Stimulated activated CD4-positive, alpha-beta T cell treated with anti-CD3 and anti-CD28 coated beads, Interleukin-2, amount 100 ng/mL, for 48 hours (primary cell): ENCODE measurements at places on chromosomes 13 and 19.

- no peak for DNase-seq
Observed at GRCh38 chr13:79402679-79403078, 3.4 kb downstream of the RBM26 start.

- no peak for DNase-seq
Observed at GRCh38 chr19:30621326-30621920, 249.2 kb downstream of the ZNF536 start.

- DNase-seq = no peak
Observed at GRCh38 chr19:17325133-17325532, 9.5 kb downstream of the ANO8 start.

- no peak for DNase-seq
Observed at GRCh38 chr19:3186160-3186688, 494 bp downstream of the NCLN start.

DNA sequence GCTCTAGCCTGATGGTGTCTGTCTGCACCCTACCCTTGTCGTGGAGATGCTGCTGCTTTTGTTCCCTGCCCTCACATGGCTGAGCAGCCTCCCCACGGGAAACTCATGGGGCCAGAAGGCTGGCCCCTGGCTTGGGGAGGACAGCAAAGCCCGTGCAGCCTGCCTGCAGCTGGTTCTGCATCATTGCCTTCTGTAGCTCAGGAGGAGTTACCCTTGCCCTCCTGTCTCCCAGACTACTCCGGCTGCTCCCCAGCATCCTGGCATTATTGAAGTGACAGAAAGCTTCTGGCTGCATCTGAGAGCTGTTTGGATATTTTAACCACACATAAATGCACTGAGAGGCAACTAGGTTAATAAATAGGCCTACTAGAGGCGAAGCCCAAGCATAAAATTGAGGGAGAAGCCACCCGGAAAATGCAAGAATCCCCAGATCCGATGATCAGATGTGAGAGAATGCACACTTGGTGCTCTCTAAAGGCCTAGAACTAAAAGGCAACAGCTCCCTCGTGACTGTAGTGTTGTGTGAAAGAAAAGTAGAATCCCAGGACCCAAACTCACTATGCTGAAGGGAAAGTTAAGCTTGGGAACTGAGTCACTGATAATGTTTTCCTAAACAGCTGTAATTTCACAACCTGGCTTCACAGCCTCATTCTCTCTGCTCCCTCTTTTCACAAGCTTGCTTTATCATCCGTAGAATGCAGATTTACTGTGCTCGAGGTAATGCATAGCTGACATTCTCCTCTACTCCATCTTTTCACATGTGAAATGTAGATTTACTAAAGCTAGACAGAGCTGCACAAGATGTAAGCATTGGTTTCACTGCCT is 110.8 kb downstream of the TNFRSF19 start:
- DNase-seq = no peak

GRCh38 chr19:47663435-47663910 is 49.7 kb upstream of the EHD2 start:
- DNase-seq = no peak

GRCh38 chr13:110642291-110642981 is 27.1 kb downstream of the NAXD start:
- no peak for DNase-seq

GRCh38 chr13:59211606-59212005 is 952.1 kb downstream of the DIAPH3 start:
- DNase-seq = no peak

DNA sequence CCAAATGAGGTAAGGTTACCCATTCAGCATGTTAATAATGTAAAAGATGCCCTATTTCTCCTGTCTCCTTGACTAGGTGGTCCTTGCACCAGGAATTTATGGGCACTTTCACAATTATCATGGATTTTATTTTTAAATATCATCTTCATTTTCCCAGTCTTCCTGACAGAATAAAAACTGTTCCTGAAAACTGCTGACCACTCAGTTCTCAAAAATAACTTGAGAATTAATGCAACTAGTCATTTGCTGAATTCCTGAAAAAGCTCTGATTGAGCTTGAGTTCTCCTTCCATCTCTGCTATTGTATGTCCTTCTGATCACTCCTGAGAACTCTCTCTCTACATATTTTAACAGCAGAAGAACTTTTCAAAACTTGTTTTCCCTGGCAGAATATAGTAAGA is 55.0 kb downstream of the DCLK1 start:
- DNase-seq = no peak
